ENCODE measurements at places on chromosomes 2 and 18.

- DNase-seq, result no peak
Observed at GRCh38 chr2:204145791-204146190, 209.2 kb downstream of the ICOS start.

DNA sequence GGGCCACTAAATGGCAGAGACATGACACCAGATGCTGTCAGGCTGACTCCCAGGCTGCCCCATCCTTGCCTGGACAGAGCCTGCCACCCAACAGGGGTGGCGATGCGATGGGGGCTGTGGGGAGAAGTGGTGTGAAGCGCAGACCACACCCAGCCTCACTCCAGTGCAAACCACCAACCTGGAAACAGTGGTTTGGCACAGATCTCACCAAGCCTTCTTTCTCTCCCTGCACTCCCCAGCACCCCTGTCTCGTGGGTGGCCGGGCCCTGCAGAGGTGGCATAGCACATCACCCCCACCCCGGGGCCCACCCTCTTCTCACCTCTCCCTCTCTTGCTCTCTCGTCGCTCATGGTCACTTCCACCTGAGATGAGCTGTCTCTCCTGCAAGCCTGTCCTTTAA lies 32.6 kb downstream of the CIB4 start:
- DNase-seq, result no peak

GRCh38 chr2:156077041-156077742 lies 255.3 kb downstream of the NR4A2 start:
- DNase-seq, result no peak

DNA sequence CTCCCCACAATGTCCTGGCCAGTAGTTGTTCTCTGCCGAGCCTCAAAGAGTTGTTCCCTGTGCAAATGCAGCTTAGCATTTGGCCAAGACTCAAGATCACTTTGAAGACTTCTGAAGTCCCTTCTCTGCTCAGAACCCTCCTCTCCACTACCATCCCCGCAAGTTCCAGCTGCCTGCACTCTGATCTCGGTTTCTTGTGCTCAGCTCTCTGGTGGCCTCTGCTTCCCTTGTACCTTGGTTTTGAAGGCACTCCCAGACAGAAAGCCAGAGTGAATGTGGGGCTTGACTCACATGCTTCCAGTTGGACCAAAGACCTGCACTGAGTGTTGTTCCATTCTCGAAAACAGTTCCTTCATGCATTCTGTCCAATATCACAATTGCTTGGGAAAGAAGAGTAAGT lies 28.6 kb downstream of the CRACDL start:
- DNase-seq, result no peak

DNA sequence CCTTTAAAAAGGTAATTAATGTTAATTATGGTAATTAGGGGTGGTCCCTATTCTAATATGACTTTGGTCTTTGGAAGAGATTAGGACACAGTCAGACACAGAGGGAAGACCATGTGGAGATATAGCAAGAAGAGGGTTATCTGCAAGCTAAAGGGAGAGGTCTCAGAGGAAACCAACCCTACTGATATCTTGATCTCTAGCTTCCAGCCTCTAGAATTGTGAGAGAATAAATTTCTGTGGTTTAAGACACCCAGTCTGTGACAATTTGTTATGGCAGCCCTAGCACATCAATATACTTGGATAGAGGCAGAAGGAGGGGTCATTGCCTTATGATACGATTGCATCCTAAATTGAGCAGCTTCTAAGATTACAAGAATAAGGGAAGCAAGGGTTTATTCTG lies 21.3 kb upstream of the NT5C1B start:
- DNase-seq, result no peak

- DNase-seq, result no peak
Observed at GRCh38 chr2:162403884-162404283, 60.0 kb downstream of the GCA start.

- DNase-seq, result no peak
Observed at GRCh38 chr2:177171418-177171865, 41.2 kb upstream of the HNRNPA3 start.

GRCh38 chr2:196516564-196516963 lies 123.0 kb upstream of the CCDC150 start:
- DNase-seq, result no peak

GRCh38 chr18:6482198-6482977 lies 67.7 kb upstream of the L3MBTL4 start:
- DNase-seq, result peak; percentile 22

- DNase-seq, result no peak
Observed at GRCh38 chr2:241010531-241011295, 12.3 kb downstream of the SNED1 start.

DNA sequence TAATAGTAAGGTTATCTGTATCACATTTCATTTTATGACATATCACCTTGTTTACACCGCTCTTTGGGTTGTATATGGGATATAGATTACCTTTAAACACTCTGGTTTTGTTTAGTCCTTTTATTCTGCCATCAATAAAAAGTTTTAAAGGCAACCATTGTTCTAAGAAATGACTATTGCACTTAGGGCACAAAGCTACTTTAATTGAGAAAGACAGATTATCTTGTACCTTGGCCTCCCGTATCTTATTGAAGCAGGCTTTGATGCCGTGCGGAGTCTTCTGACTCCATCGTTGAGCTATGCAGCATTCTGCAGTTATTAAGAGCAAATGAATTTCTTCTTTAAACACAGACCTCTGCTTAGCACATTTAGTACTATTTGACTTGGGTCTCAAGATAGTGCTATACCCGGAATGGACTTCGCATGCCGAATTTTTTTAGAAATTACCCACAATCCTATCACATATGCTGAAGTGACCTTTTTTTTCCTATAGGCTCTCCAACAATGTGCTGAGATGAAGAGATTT lies 16.7 kb downstream of the PKDCC start:
- DNase-seq, result no peak

- no peak for DNase-seq
Observed at GRCh38 chr2:95225658-95226057, 18.3 kb downstream of the ZNF892 start.
